Stimulated activated CD4-positive, alpha-beta T cell treated with anti-CD3 and anti-CD28 coated beads, Interleukin-2, amount 100 ng/mL, for 24 hours (primary cell): ENCODE measurements at places on chromosomes 16 and 17.

DNA sequence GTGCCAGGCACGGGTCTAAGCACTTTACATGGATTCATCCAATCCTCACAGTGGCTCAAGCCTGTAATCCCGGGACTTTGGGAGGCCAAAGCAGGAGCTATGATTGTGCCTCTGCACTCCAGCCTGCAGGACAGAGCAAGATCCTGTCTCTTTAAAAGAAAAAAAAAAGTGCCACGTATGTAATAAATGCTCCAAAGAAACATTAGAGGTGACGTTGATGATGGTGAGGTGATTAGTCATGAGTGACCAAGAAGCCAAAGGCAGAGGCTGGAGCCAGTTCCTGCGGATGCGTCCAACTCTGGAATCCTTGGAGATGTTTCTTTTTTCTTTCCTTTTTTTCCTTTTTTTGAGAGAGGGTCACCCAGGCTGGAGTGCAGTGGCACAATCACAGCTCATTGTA lies 59.4 kb upstream of the SIAH1 start:
- no peak for DNase-seq

DNA sequence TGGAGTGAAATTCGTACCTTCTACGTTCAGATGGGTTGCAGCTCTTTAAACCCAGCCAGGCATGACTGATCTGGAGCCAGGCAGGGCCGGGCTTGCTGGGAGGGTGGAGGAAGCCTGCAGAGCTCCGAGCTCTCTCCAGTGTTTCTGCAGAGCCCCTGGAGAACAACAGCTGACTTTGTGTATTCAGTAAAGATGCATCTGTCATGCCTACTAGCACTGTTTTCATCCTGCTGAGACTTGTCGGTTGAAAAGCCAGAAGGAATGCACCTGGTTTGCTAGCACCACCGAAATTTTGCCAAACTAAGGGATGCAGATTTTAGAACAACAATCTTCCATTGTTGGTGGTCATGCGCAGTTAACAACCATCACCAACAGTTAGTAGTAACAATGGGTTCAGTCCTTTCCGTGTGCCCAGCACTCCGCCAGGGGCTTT lies 22.4 kb upstream of the SCNN1B start:
- no peak for DNase-seq

- no peak for DNase-seq
These were observed 112.4 kb upstream of the IRX3 start for GRCh38 chr16:54398986-54399385.

- no peak for DNase-seq
These were observed 427.6 kb downstream of the ZFHX3 start for GRCh38 chr16:72620348-72620747.

- DNase-seq = no peak
These were observed 9.6 kb downstream of the PIK3R6 start for GRCh38 chr17:8857919-8858318.

- DNase-seq = no peak
These were observed 86.9 kb downstream of the MRM3 start for GRCh38 chr17:869086-869485.

GRCh38 chr17:79737922-79738578 lies 7.3 kb downstream of the ENPP7 start:
- DNase-seq = no peak

DNA sequence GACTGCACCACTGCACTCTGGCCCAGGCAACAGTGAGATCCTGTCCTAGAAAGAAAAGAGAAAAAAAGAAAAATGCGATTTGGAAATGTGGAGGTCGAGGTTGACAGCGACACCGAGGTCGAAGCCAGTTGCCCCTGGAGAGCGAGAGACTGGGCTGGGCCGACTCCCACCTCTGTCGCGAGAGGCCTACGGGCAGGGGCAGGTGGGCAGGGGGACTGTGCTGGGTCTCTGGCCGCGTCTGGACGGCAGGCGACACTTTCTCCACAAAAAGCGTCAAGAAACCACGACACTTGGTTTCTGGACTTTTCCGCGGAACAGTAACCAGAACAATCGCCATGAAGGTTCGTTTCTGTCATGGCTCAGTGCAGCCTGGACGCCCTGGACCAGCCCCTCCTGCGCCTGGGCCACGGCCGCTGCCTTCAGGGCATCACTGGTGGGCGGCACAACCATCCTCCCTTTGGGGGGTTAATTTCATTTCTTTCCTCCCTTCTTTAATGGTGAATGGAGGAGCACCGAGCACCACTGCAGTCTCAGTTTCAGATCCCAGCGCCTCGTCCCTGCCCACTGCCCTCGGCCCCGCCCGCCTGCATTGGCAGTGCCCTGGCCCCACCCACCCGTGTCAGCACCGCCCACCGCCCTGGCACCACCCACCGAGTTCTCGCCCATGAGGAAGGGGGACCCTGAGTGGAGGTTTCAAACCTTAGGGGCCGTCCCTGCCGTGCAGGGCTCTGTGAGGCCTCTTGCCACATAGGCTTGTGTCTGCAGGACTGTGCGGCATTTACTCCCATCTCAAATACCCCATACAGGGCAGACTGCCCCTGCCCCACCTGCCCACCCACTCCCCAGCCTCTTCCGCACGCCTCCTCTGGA lies 18.5 kb upstream of the CDH15 start:
- no peak for DNase-seq

- DNase-seq = peak; percentile 19
These were observed 5.7 kb downstream of the OR4D2 start for GRCh38 chr17:58172369-58173071.

GRCh38 chr16:89007371-89008249 lies 30.6 kb upstream of the CBFA2T3 start:
- no peak for DNase-seq

- DNase-seq = no peak
These were observed 1.7 kb downstream of the ACADVL start for GRCh38 chr17:7221278-7222092.

DNA sequence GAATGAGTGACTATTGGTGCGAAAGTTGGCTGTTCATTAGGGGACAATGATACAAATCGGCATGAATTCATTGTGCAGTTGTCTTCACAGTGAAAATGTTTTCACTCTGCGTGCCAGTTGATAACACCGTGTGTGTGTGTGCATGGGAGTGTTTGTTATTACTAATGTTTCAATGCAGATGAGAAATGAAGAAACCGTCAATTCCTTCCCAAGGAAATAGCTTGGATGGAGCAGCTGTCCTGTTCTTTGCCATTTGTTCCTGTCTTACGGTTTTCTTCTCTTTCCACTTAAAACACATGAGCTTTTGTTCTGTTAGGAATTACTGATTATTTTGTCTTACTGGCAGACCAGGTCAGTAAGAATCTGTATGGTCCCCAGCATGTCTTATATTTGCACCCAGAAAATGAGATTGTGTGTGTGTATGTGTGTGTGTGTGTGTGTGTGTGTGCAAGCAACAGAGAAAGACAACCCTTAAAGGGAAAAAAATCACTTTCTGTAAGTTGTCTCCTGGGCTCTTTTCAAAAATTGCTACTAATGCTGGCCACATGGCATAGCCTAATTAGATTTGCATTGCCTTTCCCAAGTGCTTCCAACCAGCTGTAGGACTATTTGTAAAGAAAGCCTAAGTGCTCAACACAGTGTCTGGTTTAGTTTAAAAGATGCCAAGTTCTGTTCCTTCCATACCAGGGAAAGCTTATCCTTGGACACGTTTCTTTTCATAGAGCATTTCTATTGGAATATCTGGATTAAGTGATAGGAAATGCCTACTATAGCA lies 23.8 kb downstream of the SHISA9 start:
- no peak for DNase-seq

DNA sequence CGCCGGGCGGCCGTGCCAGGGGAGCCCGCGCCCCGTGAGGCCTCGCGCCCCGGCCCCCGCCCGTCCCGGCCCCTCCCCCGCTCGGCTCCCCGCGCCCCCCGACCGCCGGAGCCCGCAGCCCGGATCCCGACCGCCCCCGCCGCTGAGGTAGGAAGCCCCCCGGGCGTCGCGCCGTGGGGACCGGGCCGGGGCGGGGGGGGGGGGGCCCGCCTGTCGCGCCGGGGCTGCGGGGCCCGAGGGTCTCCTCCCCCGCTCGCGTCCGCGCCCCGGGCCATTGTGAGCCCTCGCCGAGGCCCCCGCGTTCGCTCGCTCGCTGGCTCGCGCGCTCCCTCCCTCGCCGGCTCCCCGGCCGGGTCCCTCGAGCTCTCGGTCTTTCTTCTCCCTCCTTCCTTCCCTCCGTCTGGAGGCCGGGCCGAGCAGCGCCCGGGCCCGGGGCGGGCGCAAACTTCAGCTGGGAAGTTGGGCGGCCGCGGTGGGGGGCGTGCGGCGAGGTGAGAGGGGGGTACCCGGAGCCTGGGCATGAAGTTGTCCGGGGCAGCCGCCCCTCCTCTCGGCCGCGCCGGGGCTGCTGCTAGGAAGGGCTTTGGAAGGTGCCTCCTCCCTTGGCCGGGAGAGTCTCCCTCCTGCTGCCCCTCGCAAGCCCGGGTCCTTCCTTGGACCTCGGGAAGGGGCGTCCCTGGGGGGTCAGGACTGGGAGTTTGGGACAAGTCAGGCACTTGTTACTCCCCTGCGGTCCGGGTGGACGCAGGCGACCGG lies 419 bp downstream of the GLIS2 start:
- DNase-seq = no peak

DNA sequence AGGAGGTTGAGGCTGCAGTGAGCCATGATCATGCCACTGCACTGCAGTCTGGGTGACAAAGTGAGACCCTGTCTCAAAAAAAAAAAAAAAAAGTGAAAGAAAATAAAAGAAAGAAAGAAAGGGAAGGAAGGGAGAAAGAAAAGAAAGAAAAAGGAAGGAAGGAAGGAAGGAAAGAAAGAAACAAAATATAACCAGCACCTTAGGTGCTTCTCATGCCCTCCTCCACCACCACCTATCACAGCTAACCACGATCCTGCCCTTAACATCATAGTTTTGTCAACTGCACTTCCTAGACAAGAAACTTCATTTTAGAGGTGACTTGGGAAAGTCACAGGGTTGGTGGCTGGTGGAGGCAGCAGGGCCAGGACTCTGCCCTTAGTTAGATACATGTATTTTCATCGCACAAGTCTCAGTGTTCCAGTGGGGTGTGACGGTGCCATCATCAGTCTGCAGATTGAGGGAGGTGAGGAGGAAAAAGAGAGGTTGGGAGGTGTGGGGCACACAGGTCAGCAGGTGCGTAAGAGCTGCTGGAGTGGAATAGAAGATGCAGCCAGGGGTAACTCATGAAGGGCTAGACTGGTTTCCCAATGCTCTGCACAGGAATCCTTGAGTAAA lies 10.0 kb downstream of the SUPT4H1 start:
- DNase-seq = no peak

DNA sequence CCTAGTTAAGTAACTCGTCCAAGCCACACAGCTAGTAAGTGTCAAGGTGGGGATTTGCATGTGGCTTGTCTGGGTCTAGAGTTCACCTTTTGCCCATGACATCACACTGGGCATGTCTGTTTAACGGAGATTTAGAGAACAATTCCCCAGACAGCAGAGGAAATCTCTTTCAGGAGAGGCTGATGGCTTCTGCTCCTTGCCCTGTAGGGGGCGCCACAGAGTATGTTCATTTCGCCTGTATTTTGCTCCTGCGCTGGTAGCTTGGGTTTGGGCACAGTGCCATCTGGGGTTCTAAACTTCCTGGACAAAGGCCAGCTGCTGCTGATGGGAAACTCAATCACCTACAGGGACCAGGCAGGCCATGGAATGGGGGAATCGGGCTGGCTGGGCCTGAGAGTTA lies 20.4 kb downstream of the OTOA start:
- peak; percentile 60 for DNase-seq

DNA sequence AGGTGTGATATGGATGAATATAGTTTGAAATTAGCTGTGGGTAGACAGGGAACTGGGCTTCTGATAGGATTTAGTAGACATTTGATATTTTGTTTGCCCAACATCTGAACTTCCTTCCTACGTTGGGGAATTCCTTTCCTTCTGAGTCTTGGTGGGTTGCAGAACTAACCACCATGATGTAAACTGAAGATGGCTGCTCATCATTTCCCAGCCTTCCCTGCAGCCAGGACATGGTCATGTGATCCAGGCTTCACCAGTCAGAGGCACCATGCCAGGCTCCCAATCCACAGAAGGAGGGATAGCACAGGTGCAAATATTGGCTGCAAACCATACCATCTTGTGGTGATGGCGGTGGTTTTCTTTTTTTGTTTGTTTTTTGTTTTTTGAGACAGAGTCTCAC lies 57.4 kb downstream of the EMP2 start:
- no peak for DNase-seq

DNA sequence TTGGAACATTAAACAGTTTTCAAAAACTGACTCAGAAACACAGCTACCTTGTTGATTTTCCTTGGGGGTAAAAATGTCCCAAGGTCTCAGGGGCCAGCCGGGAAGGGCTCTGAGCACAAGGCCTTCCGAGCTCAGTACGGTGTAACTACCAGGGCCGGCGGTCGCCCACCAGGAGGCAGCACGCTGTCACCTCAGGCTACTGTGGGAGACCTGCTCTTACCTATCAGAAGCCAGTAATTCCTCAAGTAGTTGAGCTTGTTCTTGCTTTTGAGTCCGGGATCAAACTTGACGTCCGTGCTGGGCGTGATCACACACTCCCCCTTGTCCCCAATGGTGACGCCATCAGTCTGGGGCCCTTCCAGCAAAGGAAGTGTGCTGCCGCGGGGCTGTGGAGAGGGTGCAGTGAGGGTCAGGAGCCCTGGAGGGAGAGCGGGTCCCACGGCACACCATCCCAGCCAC lies 43.4 kb upstream of the ICAM2 start:
- peak; percentile 64 for DNase-seq

GRCh38 chr17:38673707-38674013 lies 1.1 kb downstream of the EPOP start:
- no peak for DNase-seq

- no peak for DNase-seq
These were observed 490.5 kb upstream of the CA10 start for GRCh38 chr17:52648995-52649394.

GRCh38 chr16:11121914-11122692 lies 133.9 kb downstream of the SOCS1 start:
- DNase-seq = no peak

DNA sequence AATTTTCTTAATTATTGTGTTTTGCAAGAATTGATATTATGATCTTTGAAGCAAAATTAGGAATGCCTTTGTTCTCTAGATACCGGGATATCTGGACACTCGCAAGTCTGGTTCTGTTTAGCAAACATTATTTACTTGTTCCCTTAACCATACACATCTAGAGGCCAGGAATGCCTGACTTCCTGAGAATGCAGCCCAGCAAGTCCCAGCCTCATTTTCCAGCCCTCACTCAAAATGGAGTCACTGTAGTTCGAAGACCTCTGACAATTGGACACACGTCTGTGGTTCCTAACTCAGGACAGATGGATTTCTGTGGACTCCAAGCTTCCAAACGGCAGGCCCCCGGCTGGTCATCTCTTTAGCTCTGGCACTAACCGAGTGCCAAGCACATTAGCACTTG lies 355.4 kb upstream of the RBFOX1 start:
- no peak for DNase-seq
